Colonic mucosa (tissue), 4 donors: ENCODE measurements at places on chromosomes 6 and 20. TPM values are rescaled to one million over a fixed set of nuclear protein-coding genes. Genes with fewer than 3 reads are reported as not detected.

GRCh38 chr20:11718474-11719094 lies 199.1 kb upstream of the BTBD3 start:
- H3K27me3 ChIP-seq = no peaks in the 10 kb centered on the region
- no peak overlapping the region for H3K27ac ChIP-seq
- no peaks in the 10 kb centered on the region for H3K36me3 ChIP-seq
- DNase-seq = no peak

DNA sequence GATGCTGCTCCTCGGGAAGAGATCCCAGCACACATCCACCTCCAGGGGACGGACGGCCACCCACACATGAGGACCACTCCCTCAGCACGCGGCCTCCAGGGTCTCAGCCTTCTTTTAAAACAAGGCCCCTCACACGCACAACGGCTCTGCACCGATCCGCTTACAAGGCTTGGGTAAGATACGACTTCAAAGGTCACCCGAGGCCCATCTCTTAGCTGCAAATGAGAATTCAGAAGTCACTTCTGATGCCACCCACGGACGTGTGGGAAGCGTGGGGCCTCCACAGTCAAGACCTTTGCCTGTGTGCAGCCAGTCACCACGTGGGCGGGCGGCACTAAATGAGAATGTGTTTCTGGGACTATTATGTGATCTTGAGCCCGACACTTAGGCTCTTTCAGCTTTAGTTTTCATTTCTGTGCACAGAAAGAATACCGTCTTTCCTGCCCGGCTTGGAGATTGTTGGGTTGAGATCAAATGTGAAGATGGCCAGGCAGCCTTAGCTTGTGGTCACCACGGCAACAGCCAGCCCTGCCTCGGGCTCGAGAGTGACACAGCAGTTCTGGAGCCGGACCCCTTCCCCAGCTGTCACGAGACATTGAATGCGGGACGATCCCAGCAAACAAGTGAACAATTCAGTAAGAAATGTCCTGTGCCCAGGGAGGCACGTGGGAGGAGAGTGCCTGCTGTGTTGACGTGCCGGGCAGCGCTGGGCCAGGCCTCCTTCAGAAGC lies 91.6 kb downstream of the RAMACL start:
- no peaks in the 10 kb centered on the region for H3K36me3 ChIP-seq
- no peaks in the 10 kb centered on the region for H3K4me1 ChIP-seq
- no peaks in the 10 kb centered on the region for H3K27me3 ChIP-seq
- H3K4me3 ChIP-seq = no peak overlapping the region
- H3K27ac ChIP-seq = no peak overlapping the region

DNA sequence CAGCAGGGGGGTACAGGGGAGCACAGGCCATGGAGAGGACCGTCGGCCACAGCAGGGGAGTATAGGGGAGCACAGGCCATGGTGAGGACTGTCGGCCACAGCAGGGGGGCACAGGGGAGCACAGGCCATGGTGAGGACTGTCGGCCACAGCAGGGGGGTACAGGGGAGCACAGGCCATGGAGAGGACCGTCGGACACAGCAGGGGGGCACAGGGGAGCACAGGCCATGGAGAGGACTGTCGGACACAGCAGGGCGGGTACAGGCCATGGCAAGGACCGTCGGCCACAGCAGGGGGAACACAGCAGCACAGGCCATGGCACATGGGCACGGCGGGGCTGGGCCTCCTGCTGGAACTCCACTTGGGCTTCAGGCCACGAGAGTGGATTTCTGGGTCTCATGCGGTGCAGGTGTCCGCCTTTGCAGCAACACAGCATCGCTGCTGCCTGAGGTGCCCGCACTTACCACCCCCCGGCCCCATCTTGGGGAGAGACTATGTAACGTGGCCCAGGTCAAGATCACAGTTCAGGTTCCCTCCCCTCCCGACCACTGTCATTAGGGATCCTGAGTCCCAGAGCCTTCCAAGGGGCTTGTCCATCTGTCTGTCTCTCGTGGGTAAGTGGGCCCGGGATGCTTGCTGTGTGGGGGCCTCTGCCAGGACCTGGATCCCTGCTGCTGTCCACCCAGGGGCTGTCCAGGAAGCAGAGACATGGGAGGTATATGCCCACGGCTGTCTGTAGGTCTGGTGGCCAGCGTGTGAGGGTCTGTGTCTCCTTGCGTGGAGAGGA lies 2.5 kb downstream of the NPBWR2 start:
- no peak overlapping the region for H3K27ac ChIP-seq
- H3K27me3 ChIP-seq = peaks cover 29% of the 10 kb centered on the region
- H3K36me3 ChIP-seq = no peaks in the 10 kb centered on the region

GRCh38 chr6:111011360-111012142 lies 29.7 kb downstream of the RPF2 start:
- H3K4me3 ChIP-seq = no peak overlapping the region
- H3K36me3 ChIP-seq = no peaks in the 10 kb centered on the region
- DNase-seq = no peak
- H3K27me3 ChIP-seq = no peaks in the 10 kb centered on the region
- no peaks in the 10 kb centered on the region for H3K4me1 ChIP-seq

DNA sequence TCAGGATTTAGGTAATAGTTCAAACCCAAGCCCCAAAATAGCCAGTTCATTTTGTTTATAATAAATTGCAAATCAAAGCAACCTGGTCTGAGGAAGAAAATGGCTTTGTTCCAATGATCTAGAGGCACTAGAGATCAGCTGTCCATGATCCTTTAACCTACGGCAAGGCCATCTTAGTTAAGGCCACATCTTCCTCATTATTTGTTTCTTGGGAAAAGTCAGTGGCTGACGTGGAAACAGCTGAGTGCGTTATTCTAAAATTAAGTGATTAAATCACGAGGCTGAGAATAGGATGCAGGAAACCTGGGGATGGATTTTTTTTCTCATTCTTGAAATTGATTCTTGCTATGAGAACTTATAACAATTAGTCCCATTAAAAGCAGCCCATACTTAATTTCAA lies 10.1 kb upstream of the TENT5A start:
- DNase-seq = no peak
- H3K27me3 ChIP-seq = no peaks in the 10 kb centered on the region

DNA sequence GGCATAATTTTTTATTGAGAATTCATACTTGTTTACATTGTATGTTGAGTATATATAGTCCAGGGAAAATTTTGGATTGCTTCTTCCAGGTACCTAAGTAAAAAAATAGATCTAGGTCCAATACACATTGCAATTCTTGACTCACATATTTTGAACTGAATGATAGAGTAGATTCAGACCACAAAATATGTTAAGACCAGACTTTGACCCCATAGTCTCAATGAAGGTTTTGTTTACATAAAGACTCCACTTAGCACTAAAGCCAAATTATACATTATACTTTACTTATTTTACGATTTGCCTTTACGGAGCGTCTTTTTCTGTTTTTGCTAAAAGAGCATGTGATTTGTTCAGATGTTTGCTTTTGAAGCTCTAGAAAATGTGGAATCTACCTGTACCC lies 144.1 kb upstream of the PTCHD4 start:
- no peak overlapping the region for H3K27ac ChIP-seq
- no peaks in the 10 kb centered on the region for H3K27me3 ChIP-seq
- DNase-seq = no peak
- no peaks in the 10 kb centered on the region for H3K36me3 ChIP-seq
- no peaks in the 10 kb centered on the region for H3K4me1 ChIP-seq

DNA sequence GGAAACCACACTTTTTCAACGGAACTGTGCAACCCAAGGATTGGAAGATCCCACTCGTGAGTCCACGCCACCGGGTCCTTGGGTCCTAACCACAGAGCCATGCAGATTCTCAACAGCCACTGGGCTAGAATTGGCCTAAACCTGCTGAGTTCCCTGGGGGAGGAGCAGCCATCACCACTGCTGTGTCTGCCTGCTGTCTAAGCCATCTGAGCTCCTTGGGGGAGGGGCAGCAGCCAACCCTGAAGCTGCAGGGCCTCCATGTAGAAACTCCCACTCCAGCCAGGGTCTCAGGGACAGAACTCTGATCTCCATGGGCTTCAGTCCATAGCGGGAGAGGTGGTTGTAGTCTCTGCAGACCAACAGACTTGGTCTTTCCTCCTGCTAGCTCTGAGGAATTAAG lies 154.6 kb upstream of the VGLL2 start:
- no peak for DNase-seq
- no peaks in the 10 kb centered on the region for H3K4me1 ChIP-seq

Gene DEFB119
- total RNA-seq = not detected

Gene RNF8
- 17.3 TPM for total RNA-seq

Gene NNAT
- total RNA-seq = 3.3 TPM

Gene WFDC2
- 117 TPM for total RNA-seq

Gene SLC22A16
- 1.1 TPM for total RNA-seq
